ENCODE measurements at places on chromosomes 16 and 17.

DNA sequence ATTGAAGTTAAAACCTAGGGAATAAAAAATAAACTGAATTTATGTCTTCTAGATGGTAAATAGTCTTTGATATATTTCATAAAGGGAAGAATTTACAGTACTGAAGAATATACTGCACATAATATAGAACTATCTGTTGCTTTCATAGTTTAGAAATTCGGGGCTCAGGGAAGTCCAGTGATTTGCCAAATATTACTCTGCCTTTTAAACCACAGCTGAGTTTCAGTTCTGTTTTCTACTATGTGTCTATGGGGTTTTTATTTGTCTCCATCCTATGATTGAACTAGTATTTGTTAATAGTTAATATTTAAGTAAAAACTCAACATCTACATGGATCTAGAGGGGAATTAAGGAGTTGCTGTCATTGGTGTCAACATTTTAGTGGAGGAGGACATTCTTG lies 715.0 kb upstream of the CDH8 start:
- DNase-seq: no peak

GRCh38 chr16:67594256-67594915 lies 32.1 kb downstream of the CTCF start:
- no peak for DNase-seq

DNA sequence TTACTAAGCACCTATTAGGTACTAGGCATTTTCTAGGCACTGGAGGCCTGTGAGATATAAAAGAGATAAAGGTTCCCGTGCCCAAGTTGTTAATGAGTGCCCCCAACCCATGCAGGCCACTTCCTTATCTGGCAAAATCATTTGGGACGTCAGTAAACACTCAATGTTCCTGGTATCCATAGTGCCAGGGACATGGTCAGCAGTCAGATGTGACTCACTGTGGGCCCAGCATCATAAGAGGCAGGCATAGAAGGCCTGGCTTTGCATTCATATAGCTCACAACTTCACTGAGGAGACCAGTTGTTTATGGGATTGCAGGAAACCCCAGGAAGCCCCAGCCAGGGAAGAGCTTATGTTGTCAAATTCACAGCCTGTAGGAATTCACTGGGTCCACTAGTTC lies 81.1 kb downstream of the MRC2 start:
- DNase-seq: no peak

DNA sequence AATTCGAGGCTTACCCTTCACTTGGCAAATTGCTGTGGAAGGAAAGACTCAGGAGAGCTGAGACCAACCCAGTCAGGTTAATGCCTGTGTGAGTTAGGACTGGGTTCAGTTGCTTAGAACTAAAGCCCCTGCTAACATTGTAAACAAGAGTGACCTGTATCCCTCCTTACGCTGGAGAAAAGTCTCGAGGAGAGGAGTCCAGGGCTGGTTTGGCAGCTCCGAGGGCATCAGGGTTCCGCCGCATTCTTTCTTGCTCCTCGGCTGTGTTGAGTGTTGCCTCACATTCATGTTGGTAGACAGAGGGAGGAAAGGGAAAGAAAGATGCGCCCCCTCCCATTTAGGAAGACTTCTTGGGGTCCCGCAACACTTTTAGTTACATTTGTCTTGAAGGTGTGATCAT lies 18.5 kb downstream of the VPS35L start:
- no peak for DNase-seq

- DNase-seq: no peak
Observed at GRCh38 chr17:63150994-63151464, 185.0 kb downstream of the TANC2 start.

GRCh38 chr16:78474762-78475161 lies 375.3 kb downstream of the WWOX start:
- DNase-seq: no peak

GRCh38 chr17:39754958-39755553 lies 17.3 kb downstream of the GRB7 start:
- no peak for DNase-seq

- DNase-seq: no peak
Observed at GRCh38 chr16:57751539-57752202, 16.1 kb downstream of the KATNB1 start.

DNA sequence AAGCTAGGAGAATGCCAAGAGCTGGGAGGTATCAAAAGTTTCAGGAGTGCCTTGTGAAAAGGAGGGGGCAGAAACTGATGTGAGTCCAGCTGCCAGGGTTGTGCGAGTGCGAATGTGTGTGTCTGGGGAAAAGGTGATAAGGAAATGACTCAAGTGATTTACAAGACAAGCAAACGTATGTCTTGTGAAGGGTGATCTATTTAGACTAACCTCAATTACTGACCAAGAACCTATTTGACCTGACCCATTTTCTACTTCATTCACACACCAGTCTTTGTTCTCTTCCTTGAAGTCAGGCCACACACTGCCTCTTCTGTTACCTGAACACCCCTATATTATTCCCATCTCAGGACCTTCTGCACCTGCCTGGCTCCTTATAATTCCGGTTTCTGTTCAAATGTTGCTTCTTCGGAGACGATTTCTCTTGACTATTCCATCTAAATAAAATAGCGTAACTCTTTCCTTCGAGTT lies 1.0 kb downstream of the GDE1 start:
- DNase-seq: peak; percentile 13

GRCh38 chr17:79671085-79671694 lies 59.6 kb upstream of the ENPP7 start:
- no peak for DNase-seq

- no peak for DNase-seq
Observed at GRCh38 chr17:19727501-19728078, 11.2 kb upstream of the SLC47A2 start.

DNA sequence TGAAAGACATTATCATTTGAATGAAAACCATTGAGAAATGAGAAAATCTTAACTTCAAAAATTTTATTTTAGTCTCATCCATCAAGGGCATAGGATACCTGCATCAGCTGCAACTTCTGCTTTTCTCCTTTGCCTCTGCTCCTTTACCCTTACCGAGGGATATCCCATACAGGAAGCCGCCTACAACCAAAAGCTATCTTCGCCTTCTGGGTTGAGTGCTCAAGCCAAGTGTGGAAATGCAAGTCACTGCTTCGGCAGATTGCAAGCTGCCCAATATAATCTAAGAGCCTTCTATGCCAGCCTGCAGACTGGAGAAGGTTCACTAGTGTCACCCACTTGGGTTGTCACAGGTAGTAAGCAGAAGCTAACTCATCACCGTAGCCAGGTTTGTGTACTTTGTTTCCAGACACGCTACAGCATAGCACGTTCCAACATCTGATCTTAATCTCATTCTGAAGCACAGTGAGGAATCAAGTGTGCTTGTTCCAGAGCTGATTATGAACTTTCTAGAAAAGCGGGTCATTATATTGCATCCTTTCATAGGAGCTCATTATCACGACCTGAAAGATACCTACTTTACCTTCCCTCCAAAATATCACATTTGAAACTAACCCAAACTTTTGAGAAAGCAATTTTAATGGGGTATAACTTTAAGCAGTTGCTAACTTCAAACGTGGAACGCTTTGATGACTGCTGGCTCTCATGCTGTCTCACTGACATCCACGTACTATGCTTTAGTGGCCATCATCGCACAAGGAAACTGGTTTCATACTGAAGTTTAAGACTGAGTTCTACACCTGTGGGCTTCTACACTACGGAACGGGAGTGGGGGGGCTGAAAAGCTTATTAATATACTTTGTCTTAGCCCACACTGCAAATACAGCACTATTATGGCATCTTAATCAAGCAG lies 8.0 kb upstream of the UNK start:
- DNase-seq: no peak

DNA sequence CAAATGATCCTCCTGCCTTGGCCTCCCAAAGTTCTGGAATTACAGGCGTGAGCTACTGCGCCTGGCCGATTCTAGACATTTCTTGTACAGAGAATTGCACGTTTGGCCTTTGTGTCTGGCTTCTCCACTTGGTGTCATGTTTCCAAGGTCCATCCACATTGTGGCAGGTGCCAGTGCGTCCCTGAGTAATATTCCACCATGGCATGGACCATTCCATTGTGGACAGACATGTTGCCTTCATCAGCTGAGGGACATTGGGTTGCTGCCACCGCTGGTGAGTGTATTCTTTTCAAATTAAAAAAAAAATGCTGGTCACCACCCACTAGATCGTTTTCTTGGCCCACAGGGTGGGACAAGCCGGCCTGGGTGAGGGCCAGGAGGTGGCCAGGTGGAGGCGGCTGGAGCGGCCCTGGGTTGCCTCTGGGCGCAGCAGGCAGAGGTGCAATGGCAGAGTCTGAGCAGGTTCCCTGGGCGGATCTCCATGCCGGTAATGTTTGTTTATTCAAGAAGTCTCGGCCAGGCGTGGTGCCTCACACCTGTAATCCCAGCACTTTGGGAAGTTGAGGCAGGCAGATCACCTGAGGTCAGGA lies 274.1 kb downstream of the SEC14L1 start:
- DNase-seq: no peak

- DNase-seq: no peak
Observed at GRCh38 chr16:7921345-7921744, 588.7 kb downstream of the RBFOX1 start.

DNA sequence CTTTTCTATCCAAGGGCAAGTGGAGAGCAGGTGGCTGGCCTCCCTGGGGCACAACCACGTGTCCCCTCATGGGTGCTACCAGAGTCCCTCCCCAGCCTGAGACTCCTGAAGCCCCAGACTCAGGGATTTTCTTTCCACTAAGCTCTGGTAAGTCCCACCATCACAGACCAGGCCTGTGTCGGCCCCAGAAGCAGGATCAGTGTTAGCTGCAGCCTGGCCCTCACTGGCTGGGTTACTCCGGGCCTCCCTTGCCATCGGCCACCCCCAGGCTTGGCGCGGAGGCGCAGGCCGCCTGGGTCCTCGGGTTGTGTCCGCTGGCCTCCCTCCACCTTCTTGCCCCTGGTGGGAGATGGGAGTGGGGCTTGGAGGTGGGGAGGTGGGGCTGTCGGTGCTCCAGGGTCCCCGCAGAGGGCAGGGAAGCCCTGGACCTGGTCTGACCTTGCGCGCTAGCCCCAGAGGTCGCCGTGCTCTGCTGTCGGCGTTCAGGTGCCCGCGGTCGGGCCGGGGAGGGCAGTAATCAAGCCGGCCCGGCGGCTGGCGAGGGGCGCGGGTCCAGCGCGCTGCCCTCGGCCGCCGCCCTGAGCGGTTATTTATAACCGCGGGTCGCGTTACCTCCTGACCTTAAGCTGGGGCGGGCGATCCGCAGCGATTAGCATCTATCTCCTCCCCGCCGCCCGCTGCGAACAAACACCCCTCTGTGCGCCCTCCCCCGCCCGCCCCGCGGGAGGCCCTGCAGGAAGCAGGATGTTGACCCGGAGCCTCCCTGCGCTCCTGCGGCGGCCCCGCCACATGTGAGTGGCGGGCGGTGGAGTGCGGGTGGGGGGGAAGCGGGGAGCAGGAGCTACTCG lies 78.1 kb upstream of the TOB1 start:
- peak; percentile 79 for DNase-seq

DNA sequence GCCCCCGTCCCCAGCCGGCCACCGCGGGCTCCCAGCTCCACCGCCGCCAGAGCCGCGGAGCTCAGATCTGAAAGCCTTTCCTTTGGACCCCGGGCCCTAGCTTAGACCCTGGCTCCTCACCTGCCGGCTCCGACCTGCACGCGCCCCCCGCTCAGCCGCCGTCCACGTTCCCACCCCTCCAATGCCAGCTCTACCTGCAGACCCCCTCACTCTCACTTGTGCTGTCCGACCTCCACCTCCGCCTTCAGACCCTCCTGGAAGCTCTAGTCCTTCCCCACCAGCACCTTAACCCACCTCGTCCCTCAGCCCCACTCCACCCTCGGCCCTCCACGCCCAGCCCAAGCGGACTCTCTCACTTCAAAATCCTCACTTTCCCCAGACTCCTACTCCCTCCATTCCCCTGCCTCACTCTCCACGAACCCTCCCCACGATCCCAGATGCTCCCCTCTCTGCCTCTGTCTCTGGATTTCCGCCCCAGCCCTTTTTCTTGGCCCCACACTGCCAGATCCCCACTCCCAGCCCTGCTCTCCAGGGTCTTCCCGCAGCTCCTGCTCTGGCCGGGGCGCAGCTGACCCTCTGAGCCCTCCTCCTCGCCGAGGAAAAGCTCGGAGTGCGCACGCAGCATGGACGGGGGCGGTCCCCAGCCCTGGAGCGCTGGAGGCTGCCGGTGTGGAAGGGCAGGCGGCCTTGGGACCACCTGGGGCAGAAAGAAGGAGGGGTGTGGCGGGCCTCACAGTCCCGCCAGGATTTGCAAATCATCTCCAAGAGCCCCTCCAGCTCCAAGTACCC lies at the start of gene TMEM114:
Gene TMEM114, minus strand, starts transcription at position 612 of the 789 bp plus-strand sequence. CDS start 673 bp downstream, outside the sequence.
- no peak for DNase-seq

- DNase-seq: no peak
Observed at GRCh38 chr17:73899839-73900238, 255.6 kb upstream of the SDK2 start.

GRCh38 chr16:3536851-3537250 lies 36.0 kb downstream of the CLUAP1 start:
- no peak for DNase-seq

DNA sequence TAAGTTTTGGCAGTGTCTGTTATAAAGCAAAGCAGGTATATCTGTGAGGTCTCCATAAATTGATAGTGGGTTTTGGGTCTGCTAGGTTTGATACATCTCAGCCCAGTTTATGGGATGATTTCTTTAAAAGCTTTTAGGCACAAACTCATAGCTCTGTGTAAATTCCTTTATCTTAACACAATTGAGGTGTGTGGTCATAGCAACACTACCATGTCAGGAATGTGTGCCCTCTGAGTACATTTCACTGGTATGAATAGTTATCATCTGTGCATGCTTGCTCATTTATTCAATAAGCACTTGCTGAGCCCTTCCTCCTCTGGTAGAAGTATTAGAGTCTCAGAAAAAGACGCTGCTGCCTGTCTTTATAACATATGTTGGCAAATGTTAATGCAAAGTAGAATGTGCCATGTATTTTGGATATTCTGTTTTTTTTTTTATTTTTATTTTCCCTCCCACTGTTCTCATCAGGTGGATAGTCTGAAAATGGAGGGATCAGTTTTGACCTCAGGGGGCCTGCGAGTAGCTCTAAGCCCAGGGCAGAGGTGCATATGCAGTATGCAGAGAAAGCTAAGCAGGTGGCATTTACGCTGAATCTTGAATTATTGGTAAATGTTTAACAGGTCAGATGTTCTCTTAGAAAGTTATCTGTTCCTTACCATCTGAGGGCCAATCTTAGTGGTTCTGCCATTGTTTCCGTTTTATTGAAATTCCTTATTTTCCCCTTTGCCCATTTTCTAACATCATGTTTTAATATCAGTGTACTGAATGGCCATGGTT lies 90.7 kb downstream of the WNT3 start:
- DNase-seq: no peak

GRCh38 chr17:69326377-69327059 lies 415 bp downstream of the ABCA5 start:
- DNase-seq: no peak

Measured in activated naive CD4-positive, alpha-beta T cell treated with Interleukin-2 at 50 U/mL for 16 hours (primary cell).